ENCODE measurements at places on chromosomes 4 and X. TPM values are rescaled to one million over a fixed set of nuclear protein-coding genes. Genes with fewer than 3 reads are reported as not detected.

IL3RA gene
- total RNA-seq = 2.4 TPM

PDCL2 gene
- total RNA-seq = not detected

C4orf51 gene
- total RNA-seq = not detected

SPANXA2 gene
- total RNA-seq = not detected

GUCY1A1 gene
- 5.9 TPM for total RNA-seq

GRCh38 chrX:133697656-133698055, 282.4 kb upstream of the GPC4 start:
- DNase-seq = no peak

DNA sequence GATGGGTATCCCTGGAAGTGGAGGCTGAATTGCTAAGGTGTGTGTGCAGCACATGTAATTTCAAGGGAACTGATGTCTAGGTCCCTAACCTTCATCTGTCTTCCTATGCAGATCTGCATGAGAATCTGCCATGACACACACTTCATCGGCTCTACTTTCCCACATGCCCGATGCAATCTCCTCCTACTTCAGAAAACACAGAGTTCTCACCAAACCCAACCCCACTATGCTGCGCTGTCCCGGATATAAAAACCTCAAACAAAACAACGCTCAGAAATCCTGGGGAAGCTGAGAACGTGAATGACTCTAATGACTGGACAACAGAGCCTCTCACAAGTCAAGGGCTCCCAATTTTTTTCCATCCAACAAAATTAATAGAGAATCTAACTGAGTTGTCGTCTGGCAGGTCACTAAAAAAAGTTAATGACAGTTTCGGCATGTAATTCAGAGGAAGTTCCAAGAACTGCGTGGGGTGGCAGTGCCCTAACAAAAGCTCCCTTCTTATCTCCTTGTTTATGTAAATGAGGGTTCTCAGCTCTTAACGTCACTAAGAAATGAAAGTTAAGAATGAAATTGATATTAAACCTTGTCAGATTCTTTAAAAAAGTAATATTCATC, 39.0 kb downstream of the STX18 start:
- DNase-seq = no peak

GRCh38 chr4:72016011-72016410, 15.8 kb upstream of the NPFFR2 start:
- DNase-seq = no peak

DNA sequence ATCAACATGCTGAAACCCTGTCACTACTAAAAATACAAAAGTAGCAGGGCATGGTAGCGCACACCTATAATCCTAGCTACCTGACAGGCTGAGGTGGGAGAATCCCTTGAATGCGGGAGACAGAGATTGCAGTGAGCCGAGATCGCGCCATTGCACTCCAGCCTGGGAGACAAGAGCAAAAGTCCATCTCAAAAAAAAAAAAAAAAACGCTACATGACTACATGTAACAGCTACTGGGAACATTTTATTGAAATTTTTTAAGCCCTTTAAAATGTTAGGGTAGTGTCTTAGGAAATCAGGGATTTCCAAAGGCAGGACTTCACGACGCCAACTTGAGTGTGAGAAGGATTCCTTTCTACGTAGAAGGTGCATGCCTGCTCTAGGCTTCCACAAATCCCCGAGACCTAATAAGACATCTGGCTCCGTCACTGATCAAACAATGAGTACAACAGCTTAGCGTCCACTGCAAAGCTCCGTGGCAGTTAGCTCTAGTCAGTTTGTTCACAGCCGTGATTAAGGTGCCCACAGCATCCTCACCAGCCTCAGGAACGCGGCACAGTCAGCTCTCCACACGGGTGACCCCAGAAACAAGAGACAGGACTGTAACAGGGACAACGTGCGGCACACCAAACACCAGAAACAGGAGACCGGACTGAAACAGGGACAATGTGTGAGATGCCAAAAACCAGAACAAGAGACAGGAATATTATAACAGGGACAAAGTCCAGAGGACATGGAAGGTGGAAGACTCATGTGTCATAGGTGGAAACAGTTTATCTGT, 33.7 kb downstream of the DHRSX start:
- no peak for DNase-seq

DNA sequence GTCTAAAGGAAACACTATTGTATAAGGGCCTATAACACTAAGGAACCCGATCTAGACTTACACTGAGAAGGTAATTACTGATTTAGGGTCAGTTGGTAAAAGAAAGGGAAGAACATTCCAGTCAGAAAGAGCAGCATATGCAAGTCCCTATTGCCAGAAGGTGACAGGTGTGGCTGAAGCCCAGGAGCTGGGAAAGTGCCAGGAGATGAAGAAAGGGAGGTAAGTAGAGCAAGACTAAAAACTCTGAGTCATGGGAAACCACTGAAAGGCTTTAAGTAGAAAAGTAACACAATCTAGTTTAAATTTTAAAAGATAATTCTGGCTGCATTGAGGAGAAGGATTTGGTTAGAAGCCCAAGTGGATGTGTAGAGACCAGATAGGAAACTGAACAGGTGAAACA, 77.7 kb upstream of the INTU start:
- no peak for DNase-seq

DNA sequence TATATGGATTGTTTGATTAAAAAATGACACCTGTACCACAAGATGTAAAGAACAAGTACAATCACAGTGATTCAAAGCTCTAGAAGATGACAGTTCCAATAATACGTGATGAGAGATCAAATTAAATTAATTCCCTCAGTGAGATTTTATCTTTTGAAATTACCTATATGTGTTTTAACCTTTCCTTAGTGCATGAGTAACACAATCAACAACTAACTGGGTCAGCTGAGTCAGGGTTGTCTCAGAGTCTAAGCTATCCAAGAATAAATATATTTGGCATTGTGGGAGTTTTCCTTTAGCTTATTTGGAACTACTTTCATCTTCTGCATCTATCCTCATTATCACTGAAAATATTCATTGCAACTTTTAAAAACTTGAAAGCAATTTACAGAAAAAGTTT, 162.8 kb downstream of the WDFY3 start:
- no peak for DNase-seq

DNA sequence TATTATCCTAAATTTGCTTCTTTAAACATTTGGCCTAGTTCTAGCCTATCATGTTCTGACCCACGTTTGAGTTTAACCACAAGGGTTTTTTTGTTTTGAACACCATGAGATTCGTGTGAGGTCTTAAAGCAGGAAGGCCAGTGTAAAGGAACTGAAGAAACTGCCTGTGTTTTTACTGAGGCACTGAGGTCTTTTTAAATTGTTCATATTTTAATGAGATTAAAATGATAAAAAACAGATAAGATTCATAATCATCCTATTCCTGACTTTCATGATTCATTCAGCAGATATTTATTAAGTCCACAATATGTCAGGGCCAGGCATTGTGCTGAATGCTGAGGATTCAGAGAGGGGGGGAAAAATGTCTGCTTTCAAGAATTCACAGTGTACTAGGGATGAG, 3.2 kb downstream of the RPS6KA3 start:
- no peak for DNase-seq

DNA sequence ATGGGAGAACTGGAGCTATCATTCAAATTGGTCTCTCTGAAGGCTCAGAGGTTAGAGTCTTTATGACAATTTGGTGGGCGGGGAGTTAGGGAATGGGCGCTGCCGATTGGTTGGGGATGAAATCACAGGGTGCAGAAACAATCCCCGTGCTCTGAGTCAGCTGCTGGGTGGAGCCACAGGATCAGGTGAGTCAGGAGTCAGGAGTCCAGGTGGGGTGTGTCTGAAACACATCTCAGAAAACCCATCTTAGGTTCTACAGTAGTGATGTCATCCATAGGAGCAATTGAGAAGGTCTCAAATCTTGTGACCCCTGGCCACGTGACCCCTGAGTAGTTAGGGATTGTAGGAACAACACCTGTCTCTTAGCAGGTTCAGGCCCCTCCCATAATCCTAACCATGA, 41.6 kb upstream of the TLR3 start:
- peak; percentile 79 for DNase-seq

DNA sequence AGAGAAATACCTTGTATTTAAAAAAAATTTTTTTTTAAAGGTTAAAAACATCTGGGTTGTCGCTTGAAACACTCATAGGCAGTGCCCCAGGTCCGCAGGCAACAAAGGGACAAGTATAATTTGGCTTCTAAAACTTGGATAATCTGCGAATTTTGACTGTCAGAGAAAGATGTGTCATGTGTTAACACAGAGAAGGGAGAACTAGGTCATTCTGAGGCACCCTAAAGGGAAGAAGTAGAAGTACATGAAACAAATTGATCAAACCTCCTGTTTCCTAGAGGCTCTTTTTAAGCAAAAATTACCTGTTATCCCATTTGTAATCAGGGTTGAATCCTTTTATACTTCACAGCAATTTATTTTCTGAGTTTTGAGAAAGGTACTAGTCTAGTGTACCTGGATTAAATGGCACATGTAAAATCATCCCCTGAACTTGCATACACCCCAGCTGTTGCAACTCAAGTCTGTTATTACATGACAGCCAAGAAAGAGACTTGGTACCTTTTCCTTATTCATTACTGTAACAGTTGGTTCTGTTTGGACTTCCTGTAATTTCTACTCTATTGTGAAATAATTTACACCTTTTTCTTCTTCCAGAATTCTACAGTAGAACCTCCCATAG, 1.7 kb downstream of the SRD5A3 start:
- no peak for DNase-seq

- no peak for DNase-seq
These were observed 41.3 kb upstream of the CRMP1 start for GRCh38 chr4:5933996-5934831.

DNA sequence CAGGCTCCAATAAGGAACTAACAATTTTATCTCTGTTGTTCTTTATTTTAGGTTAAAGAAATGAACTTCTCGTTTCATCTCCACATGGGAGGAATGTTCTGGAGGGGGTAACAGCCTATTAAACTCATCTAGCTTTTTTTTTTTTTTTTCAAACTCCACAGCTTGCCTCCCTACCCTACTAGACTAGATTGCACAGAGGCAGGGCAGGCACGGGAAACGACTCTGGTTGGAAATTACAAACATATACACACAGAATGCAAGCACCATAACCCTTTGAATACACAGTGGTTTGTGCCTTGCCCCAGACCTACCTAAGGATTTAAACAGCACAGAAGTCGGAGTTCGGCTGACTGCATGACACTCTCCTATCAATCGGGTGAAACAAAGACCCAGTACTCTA, 2.7 kb downstream of the MECP2 start:
- no peak for DNase-seq

- no peak for DNase-seq
These were observed 41.3 kb downstream of the RHOH start for GRCh38 chr4:40238008-40238699.

- no peak for DNase-seq
These were observed 45.0 kb downstream of the RTL9 start for GRCh38 chrX:110403441-110404238.

DNA sequence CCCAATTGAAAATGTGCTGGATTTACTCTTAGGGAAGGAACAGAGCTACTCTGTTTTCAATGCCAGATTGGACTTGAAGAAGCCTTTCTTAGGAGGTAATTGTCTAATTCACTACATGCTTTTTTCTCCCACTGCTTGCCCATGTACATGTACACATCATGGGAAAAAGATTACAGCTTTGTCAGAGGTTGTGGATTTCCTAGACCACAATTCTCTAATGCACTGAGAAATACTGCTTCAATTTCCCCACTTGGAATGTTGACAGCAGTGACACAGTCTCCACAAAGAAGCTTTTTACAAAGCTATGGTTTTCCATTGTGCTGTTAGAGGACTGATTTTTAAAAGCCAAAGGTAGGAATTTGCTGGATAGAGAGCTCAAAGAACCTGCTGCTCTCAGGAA, 19.5 kb downstream of the ZAR1 start:
- DNase-seq = no peak
